ENCODE measurements at places on chromosomes 13 and 19.
A peak's percentile ranks its signal among the peaks of the same experiment; 100 is the strongest.

GRCh38 chr19:13162724-13163608 is 12.8 kb downstream of the IER2 start:
- DNase-seq, result peak; percentile 76

DNA sequence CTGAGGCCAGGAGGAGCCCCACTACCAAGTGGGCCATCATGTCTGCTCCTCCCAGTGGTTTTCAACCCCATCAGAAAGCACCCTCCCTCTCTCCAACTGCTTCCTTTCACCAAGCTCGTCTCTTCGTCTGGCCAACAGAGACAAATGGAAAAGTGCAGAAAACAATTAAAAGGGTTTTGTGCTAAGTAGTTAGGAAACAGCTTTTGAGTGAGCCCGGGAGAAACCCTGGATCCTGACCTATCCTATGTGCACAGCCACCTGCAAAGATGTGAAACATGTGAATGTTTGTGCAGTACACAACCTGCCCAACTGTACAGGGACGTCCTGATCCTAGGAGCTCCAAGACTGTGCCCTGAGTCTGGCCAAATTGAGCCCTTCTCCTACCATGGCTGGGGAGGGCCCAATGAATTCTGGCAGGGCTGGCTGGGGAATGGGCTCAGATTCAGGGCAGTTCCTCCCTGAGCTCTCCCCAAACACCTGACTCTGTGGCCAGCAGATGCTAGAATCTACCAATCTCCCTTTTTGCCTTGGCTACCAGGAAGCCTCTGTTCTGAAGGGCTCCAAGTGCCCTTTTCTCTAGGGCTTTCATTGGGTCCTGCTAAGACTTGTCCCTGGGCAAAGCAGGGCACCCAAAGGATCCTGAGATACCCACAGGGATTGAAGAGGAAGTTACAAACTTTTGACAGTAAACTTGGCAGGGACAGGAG is 7.9 kb downstream of the TLE5 start:
- no peak for DNase-seq

DNA sequence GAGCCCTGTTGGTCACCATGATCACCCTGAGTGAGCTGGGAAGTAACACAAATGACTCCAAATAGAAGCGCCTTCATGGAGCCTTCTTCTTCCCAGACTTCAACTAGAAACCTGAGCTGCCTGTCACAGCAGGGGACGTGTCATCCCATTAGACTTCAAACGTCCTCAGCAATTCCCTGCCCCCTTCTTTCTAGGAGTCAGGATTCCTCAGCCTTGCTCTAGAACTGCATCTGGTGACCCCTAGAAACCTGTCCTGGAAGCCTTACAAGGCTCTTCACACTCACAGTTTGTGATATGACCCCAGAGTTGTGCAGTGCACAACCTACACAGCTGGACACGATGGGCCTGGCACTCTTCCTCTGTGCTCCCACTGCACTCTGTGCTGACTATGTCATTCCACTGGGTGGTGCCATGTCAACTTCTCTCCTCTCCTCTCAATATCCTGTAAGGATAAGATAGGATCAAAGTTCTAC is 23.6 kb upstream of the TTYH1 start:
- DNase-seq, result no peak

GRCh38 chr19:31553846-31554215 is 204.6 kb upstream of the TSHZ3 start:
- DNase-seq, result no peak

- DNase-seq, result no peak
These were observed 7.1 kb downstream of the LDLR start for GRCh38 chr19:11096210-11096841.

DNA sequence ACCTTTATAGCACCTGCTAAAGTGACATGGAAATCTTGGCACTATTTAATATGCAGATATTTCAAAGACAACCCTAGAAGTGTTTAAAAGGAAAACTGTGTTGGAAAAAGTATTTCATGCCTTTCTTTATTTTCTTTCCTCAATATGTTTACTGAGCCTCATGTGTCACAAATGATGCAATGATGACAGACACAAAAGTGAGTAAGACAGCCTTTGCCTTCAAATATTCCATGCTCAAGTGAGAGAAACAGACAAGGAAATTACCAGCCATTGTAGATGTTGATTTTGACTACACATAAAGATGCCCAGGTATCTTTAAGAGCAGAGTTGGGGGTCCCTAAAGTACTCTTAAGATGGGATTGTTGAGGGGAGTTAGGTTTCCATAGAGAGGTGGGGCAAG is 48.0 kb upstream of the TPP2 start:
- no peak for DNase-seq

GRCh38 chr19:51602189-51602854 is 27.9 kb downstream of the SIGLEC5 start:
- no peak for DNase-seq

DNA sequence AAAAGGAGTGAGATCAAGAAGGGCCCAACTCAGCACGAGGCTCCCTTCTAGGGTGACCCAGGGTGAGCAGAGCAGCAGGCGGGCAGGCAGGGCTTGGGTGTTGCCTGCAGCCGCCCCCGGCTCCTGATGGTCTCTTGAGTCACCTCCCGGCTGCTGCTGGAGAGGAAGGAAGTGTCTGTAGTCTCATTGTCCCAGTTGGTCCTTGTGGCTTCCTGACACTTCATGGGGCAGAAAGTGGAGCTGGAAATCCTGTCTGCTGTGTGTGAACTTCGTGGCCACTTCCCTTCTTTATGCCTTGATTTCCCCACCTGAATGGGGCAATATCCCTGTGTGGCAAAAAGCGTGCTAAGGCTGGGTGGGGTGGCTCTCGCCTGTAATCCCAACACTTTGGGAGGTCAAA is 2.5 kb downstream of the MAP1S start:
- DNase-seq, result no peak

Data from stimulated activated CD8-positive, alpha-beta memory T cell treated with anti-CD3 and anti-CD28 coated beads, Interleukin-4, amount 100 ng/mL, for 4 hours (primary cell).